ENCODE measurements at places on chromosomes 1 and 21.
A peak's percentile ranks its signal among the peaks of the same experiment; 100 is the strongest.

- DNase-seq = peak; percentile 35
Measured at GRCh38 chr21:20999659-21000058, 1.4 kb downstream of the NCAM2 start.

DNA sequence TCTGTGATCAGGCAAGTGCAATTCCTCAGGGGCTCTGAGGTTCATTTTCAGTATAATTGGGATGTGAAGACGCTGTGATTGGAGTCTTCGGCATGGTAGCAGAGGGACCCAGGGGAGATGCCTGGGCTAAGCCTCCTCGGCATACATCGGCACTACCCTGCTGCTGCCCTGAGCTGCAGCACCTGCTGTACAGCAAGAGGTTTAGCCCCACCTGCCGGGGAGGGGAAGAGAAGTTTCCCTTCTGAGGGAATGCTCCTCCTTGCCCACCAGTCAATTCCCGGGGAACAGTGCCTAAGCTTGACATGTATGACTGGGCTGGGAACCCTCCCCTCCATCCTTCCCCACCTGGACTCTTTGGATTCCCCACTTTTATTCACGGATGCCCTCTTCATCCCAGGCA, 24.9 kb downstream of the CNIH3 start:
- no peak for DNase-seq

GRCh38 chr1:52334906-52335528, 31.0 kb downstream of the CC2D1B start:
- DNase-seq = no peak

DNA sequence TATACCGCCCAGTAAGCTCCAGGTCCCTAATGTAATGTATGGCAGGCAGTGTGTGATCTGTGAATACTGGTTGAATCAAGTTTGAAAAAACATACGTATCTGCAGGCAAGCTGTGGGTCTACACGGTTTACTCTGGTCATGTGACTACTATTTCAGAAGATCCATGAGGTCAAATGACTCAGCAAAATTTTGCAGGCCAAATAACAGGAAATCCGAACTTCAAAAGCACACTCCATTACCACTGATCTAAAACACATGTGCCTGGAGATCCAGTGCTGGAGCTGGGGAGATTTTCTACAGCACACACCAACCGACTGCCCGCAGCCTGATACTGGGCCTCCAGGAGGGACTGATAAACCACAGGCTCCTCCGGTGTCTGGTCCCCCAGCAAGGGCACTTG, 64.5 kb upstream of the SLC44A3 start:
- no peak for DNase-seq

DNA sequence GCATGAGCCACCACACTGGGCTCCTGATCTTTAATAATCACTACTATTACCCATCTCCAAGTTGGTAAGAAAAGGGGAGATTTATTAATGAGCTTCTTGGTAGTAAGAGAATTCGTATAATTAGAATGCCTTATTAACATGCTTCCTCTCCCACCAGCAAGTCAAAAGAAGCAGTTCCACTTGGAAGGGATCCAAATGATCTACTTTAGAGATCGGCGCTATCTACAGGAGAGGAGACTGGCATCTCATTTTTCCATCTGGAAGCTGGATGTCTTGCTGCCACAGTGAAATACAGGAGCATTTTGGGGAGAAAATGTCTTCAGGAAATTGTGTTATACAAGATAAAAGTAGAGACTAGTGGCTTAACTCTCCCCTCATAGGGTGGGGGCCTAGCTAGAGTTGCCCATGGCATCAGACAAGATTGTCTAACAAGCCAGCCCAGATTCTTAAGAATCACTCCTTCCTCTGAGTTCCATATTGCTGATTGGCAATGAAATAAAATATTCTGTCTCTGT, 33.6 kb upstream of the CAMSAP2 start:
- no peak for DNase-seq

GRCh38 chr1:31760471-31761470, 3.4 kb downstream of the ADGRB2 start:
- DNase-seq = peak; percentile 69

Measured in HTR-8/SVneo (cell line).